Nephron progenitor cell (in vitro differentiated cells): ENCODE measurements at places on chromosomes 12 and 14.

- no peak for DNase-seq
Measured at GRCh38 chr14:51073731-51074130, 21.2 kb downstream of the TRIM9 start.

DNA sequence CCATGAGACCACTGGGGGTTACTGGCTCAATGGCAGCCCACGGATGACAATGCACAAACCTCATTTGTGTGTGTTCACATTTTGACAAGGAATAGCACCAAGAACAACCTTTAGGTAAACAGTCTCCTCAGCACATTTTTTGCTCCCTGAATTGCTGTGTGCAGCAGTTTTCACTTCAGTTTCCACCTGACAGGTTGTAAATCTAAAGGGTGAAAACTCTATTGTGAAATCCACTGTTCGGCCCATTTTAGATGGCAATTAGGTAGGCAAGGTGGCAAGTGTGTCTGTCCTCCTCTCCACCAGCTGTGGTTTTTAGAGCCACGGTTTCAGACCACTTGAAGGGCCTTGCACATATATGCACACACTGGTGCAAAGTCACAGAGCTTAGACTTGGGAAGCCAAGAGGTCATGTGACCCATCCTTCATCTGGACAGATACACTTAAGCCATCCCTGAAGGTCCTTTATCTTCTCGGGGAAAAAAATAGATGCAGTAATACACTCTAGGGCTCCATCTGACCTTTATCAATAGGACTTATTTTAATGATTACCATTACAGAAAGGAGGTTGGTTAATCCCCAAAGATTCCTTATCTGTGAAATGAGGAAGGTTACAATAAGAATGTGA lies 23.2 kb downstream of the HAL start:
- no peak for DNase-seq

DNA sequence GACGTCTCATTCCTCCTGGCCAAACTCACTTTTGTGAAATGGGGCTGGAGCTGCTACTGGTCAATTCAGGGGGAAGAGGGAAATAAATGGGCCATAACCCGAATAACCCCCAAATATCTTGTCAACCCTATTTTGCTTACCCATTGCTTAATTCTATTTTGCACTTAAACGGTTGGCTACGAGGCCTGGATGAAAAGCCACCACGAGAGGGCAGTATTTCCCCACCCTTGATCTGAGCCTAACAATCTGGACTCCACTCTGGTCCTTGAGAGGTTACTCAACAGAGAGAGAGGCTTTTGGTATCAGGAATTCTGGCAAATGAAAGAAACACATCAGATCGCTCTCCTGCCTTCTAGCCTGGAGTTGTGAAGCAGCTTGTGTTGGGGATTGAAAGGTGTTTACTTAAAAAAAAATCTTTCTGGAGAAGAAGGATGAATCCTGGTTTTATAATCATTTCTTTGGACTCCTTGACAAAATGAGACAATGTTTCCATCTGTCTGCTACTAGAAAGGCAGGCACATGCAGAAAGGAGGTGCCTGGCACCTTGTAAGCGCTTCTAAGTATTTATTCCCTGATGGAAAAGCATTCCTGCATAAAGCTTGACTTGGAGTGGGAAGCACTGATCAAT lies 22.4 kb upstream of the FBXO21 start:
- peak; percentile 83 for DNase-seq

- DNase-seq: no peak
Measured at GRCh38 chr14:23632461-23633159, 3.6 kb upstream of the DHRS2 start.

DNA sequence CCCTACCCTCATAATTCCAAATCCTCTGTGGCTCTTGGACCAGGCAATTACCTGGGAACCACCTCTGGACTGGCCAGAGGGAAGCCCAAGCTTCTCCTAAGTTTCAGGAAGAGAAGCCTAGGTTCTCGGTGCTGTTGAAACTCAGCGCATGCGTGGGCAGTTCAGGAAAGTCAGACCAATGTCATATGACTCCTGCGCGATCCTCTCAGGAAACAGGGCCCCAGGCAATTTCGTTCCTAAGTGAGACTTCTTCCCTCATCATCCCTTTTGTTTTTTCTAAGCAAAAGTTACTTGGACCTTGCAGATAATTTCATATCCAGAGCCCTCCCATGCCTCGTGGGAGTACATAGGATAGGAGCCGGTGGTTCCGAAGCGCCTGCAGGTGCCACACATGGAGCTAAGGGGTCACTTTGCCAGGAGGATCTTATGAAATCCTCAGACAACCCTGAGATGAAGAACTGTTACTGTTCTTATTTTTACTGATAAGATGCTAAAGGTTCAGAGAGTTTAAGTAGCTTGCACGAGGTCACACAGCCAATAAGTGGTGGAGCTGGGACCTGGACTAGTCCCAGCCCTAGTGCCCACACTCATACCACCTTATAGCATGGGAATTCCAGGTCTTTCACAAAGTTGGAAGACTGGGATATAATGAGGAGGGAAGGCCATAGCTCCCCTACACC lies 168.2 kb downstream of the ZFP36L1 start:
- DNase-seq: no peak
